ENCODE measurements at places on chromosomes 13 and 19. TPM values are rescaled to one million over a fixed set of nuclear protein-coding genes. Genes with fewer than 3 reads are reported as not detected.
A peak's percentile ranks its signal among the peaks of the same experiment; 100 is the strongest.

GRCh38 chr19:13069415-13070359 lies 33.0 kb downstream of the LYL1 start:
- H3K4me3 ChIP-seq: no peak overlapping the region
- DNase-seq: no peak
- H3K4me1 ChIP-seq: no peaks in the 10 kb centered on the region
- H3K36me3 ChIP-seq: no peaks in the 10 kb centered on the region
- no peaks in the 10 kb centered on the region for H3K27me3 ChIP-seq
- H3K27ac ChIP-seq: no peak overlapping the region

DNA sequence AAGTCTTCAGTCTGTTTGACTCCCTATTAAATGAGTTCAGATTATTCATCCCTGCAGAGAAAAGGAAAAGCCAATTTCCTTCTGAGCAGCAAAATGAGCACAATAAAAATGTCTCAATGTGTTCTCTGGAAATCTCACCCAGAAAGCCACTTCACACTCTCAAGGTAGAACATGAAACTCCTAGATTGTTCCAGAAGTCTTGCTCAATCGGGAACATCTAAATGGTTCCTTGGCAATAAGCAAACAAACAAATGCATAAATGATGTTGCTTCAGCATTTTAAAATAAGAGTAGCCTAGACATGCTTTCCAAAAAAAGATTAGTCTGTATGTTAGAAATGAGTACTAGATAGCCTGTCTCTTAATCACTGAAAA lies 59.7 kb upstream of the TNFRSF19 start:
- peaks cover 31% of the 10 kb centered on the region for H3K27me3 ChIP-seq
- no peak for DNase-seq
- H3K4me3 ChIP-seq: no peak overlapping the region
- no peaks in the 10 kb centered on the region for H3K4me1 ChIP-seq

DNA sequence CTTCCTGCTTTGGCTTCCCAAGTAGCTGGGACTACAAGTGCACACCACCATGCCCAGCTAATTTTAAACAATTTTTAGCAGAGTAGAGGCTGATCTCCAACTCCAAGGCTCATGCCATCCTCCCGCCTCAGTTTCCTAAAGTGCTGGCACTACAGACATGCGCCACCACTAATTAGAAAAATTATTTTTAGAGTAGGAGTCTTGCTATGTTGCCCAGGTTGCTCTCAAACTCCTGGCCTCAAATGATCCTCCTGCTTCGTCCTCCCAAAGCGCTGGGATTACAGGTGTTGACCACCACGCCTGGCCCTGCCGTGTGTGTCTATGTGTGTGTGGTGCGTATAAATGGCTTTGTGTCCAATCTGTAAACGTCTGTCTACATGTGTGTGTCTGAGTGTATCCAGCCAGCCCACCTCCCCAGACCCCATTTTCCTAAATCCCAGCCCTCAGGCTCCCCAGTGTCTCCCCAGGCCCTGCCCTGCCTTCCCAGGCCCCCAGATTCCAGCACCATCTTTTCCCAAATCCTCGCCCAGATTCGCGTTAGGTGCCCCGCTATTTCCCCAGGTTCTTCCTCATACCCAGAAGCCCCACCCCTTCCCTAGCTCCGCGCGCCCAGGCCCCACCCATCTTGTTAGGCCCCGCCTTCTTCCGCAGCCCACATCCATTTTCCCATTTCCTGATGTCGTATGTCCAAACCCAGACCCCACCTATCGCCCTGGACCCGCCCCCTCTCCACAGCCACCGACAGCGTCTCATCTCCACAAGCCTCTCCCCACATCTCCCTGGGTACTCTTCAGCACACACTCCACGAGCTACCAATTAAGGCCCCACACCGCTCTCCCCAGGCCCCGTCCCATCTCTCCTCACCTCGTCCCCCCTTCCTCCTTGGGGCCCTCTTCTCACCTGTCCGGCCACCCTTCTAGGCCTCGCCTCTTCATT lies 24.9 kb downstream of the SLC8A2 start:
- no peak overlapping the region for H3K27ac ChIP-seq
- peaks cover 44% of the 10 kb centered on the region for H3K4me1 ChIP-seq
- peaks cover 3% of the 10 kb centered on the region for H3K36me3 ChIP-seq
- H3K27me3 ChIP-seq: peaks cover 58% of the 10 kb centered on the region
- peak overlapping the region; percentile 1 for H3K4me3 ChIP-seq

DNA sequence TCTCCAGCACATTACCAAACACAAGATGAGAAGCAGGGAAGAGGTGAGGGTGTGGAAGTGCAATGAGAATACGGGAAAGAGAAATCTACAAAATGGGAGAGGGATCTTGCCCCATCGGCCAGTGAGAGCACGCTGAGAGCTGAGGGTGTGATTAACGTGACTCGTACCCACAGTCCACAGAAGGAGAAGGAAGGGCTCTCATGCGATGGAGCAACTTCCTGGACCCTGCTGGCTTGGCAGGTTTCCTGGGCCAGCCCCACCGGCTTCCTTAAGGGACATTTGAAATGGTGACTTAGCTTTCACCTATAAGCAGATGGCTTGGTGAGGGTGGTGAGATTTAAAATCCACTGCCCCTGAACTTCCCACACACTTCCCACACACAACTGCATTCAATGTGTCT lies 740.1 kb downstream of the UQCRFS1 start:
- no peak overlapping the region for H3K27ac ChIP-seq
- no peak overlapping the region for H3K4me3 ChIP-seq
- H3K27me3 ChIP-seq: no peaks in the 10 kb centered on the region

GRCh38 chr13:66714795-66715194 lies 515.3 kb downstream of the PCDH9 start:
- no peak overlapping the region for H3K4me3 ChIP-seq
- no peaks in the 10 kb centered on the region for H3K36me3 ChIP-seq
- no peak overlapping the region for H3K27ac ChIP-seq
- no peak for DNase-seq

- H3K36me3 ChIP-seq: no peaks in the 10 kb centered on the region
- no peak for DNase-seq
- no peak overlapping the region for H3K27ac ChIP-seq
- H3K4me1 ChIP-seq: no peaks in the 10 kb centered on the region
- H3K27me3 ChIP-seq: peaks cover 2% of the 10 kb centered on the region
Observed at GRCh38 chr19:33941133-33941532, 144.5 kb downstream of the KCTD15 start.

GRCh38 chr19:35135389-35135909 lies 590 bp upstream of the LGI4 start:
- no peaks in the 10 kb centered on the region for H3K36me3 ChIP-seq
- H3K4me1 ChIP-seq: peaks cover 4% of the 10 kb centered on the region
- no peak overlapping the region for H3K27ac ChIP-seq
- no peak overlapping the region for H3K4me3 ChIP-seq

DNA sequence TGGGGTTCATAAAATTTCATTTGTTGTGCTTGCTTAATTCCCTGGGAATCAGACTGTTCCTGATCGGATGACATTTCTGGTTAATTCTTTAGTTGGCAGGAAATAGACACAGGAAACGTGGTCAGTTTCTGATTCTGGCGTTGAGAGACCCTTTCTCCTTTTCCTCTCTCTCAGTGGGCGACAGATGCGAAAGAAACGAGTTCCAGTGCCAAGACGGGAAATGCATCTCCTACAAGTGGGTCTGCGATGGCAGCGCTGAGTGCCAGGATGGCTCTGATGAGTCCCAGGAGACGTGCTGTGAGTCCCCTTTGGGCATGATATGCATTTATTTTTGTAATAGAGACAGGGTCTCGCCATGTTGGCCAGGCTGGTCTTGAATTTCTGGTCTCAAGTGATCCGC lies 10.8 kb downstream of the LDLR start:
- H3K27me3 ChIP-seq: no peaks in the 10 kb centered on the region
- no peak overlapping the region for H3K4me3 ChIP-seq
- no peak for DNase-seq
- no peak overlapping the region for H3K27ac ChIP-seq

DNA sequence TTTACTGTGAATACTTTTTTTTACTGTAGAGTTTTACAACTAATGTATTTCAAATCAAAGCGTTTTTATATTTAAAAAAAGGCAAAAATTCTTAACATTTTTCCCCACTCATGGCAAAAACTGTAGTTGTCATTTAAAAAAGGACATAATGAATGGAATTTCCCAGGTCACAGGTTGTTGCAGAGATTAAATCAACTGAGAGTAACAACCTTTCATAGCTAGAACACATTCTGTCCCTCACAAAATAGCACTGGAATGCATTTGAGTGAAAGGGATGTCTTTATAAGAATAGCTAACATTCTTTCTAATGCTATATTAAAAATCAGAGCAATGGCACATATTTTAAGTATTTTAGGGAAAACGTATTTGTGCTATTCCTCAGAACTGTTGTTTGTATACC lies 1393.3 kb upstream of the ATXN8OS start:
- H3K27me3 ChIP-seq: no peaks in the 10 kb centered on the region
- no peak overlapping the region for H3K27ac ChIP-seq
- no peak overlapping the region for H3K4me3 ChIP-seq
- no peaks in the 10 kb centered on the region for H3K4me1 ChIP-seq

DNA sequence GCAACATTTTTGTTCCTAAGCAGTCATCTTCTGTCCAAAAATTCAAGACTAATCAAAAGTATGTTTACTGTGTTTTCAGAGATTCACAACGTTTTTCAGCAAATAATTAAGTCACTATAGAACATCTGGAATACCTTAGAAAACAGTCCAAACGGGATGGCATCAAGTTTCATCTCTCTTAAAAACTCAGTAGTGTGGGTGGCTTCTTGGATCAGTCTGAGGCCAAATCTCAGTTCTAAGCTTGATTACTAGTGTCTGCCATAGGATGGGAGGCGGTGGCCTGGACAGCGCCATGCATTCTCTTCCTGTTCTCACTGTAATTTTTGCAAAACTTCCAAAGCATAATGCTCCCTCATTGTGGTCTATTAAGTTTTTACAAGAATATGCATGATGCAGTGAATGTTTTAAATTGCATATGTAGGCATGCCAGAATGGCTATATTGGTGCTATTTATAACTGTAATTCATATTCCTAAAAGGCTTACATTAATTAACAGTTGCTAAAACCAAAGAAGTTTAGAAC lies 37.1 kb downstream of the ANKRD10 start:
- H3K36me3 ChIP-seq: peaks cover 3% of the 10 kb centered on the region
- peaks cover 6% of the 10 kb centered on the region for H3K27me3 ChIP-seq
- no peak overlapping the region for H3K27ac ChIP-seq
- H3K4me3 ChIP-seq: no peak overlapping the region
- peaks cover 7% of the 10 kb centered on the region for H3K4me1 ChIP-seq
- DNase-seq: no peak

DNA sequence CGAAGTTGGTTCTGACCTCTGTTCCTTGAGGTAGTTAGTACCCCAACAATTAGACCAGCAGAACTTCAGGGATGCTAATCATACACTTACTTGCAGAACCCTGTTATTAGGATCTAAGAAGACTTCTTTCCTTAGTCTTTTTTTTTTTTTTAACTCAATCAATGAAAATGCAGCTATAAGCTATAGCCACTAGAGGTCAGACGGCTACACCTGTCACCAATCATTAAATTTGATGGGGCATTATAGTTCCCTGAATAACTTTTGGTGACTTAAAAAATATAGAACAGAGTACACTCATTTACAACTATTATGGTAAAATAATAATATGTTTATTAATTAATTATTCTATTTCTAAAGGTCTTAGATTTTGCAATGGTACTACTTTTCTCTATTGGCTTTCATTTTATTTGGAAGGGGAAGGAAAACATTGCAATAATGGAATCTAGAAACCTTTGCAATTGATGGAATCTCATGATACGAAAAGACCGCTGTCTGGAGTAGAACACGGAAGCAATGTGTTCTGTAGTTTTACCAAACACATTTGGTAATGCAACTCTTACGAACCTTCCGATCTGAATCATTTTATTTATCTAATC lies 483.2 kb downstream of the DIAPH3 start:
- peaks cover 2% of the 10 kb centered on the region for H3K4me1 ChIP-seq
- H3K27me3 ChIP-seq: no peaks in the 10 kb centered on the region
- DNase-seq: no peak

DNA sequence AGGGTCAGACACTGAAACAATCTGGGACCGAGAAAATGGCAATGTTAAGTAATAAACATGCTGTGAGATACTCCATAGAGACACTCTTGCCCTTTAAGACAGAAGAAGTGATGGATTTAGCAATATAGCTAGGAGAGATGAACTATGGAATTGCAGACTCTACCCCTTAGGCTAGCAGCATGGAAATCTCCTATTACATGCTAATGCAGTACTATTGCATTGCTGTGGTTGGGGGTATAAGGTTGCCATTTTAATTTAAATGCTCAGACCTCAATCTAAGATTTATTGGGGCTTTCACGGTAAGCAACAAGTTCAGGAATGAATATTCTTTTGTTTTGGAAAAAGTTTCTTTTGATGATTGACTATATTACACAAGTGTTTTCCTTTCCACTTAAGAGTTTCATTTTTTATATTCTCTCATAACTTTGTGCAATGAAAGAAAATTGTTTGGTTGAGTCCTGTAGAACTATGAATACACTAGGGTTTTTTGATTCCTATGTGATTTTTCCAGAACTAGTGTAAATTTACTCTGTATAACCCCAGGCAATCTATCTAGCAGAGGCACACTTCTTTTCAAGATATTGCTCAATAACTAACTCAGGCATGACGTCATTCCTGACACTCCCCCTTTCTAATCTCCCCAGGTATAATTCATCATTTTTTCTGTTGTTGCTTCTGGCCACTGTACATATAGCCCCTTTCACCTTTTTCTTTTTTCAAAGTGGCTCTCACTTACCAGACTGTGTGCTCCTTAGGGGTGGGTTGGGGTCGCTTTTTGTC lies 394.7 kb upstream of the KLF12 start:
- H3K4me1 ChIP-seq: no peaks in the 10 kb centered on the region
- peaks cover 7% of the 10 kb centered on the region for H3K27me3 ChIP-seq
- no peak overlapping the region for H3K27ac ChIP-seq
- DNase-seq: no peak
- no peaks in the 10 kb centered on the region for H3K36me3 ChIP-seq

DNA sequence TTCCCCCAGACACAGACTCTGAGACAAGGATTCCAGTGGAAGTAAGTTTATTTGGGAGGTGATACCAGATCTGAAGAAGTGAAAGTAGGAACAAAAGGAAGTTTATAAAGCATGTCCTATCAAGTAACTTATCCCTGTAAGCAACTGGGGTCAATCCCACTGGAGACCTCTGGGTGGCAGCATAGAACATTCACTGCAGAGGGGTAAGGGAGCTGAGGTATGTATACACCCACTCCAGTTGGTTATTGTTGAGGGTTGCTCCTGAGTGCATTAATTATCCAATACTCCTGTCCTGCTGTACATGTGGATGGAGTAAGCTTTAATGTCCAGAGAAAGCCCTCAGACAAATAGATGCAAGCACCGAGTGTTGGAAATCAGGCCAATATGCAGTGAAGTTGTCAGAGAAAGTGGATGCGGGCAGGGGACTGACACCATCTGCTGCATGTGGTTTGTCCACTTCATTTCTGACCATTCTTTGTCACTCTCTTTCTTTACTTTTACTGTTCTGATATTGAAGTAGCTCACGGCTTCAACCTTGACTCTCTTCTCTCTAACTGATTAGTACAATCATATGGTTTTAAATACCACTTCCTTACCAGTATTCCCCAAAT lies 46.7 kb downstream of the NOTCH3 start:
- H3K27me3 ChIP-seq: peaks cover 3% of the 10 kb centered on the region
- peak; percentile 70 for DNase-seq
- peaks cover 5% of the 10 kb centered on the region for H3K4me1 ChIP-seq
- no peaks in the 10 kb centered on the region for H3K36me3 ChIP-seq

GRCh38 chr13:23129331-23129730 lies 51.4 kb upstream of the SGCG start:
- peaks cover 3% of the 10 kb centered on the region for H3K27me3 ChIP-seq
- H3K27ac ChIP-seq: no peak overlapping the region
- no peaks in the 10 kb centered on the region for H3K4me1 ChIP-seq

SRRM5 gene
- 0.74 TPM for total RNA-seq

KLK7 gene
- not detected for total RNA-seq

SHISA7 gene
- not detected for total RNA-seq

PSG11 gene
- not detected for total RNA-seq

TMEM38A gene
- 0.89 TPM for total RNA-seq

LILRB5 gene
- total RNA-seq: not detected

REX1BD gene
- total RNA-seq: 81.3 TPM

KDM4B gene
- total RNA-seq: 35.8 TPM

ZBTB32 gene
- total RNA-seq: 265 TPM

NCAN gene
- not detected for total RNA-seq
